CD8-positive, alpha-beta T cell (primary cell): ENCODE measurements at places on chromosomes 3 and 15.

DNA sequence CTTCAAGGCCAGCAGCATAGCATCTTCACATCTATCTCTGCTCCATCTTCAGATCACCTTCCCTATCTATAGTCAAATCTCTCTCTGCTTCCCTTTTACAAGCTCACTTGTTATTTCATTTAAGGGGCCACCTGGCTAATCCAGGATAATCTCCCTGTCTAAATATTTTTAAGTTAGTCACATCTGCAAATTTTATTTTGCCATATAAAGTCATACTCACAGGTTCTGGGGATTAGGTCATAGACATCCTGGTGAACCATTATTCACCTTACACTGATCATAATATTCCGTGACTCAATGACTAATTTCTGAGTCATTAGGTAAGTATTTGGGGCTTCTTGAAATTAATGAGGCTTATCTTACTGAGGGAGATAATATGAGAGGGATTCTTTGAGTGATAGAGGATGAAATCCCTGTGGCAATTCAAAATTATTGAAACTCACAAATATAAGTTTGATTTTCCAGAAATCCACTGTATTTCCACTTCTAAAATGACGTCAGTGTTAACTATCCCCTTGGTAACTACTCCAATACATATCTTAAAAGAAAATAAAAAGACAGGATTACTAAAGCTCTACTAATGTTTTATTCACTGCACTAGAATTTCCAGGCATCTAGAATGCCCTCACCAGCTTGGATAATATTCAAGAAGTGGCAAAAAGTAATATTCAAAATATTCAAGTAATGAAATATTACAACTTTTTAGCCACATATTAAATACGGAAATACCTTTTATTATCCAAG is 93.7 kb upstream of the RBMS3 start:
- no peak for DNase-seq

- DNase-seq, result no peak
These were observed 96.0 kb upstream of the ZNF385D start for GRCh38 chr3:21847005-21847404.

DNA sequence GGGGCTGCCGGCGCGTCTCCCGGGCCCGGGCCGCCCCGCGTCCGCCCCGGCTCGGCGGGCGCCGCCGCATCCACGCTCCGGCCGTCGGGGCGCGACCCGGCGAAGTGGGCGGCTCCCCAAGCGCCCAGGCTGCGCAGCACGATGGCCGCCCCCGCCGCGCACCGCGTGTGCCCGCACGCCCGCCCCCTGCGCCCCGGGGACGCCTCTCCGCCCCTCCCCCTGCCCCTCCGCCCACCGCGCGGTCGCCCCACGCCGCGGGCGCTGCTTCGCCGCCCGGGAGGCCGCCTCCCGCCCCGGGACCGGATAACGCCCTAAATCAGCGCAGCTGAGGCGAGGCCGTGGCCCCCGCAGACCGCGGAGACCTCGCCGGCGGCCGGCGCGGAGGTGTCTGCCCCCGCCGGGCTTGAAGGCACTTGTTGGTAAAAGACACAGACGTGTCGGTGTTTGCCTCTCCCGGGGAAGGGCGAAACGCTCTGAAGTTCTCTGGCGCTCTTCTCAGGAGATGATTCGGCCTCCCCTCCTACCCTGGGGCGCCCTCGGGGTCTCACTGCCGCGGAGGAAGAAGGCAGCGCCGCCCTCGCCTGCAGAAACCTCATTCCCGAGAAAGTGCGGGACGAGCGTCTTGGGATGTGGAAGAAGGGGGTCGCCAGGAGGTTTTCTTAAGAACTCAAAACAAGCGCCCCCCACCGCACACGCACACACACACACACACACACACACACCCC is at the start of gene BNC1:
Gene BNC1 (minus strand): TSS at position 106 of the 725 bp plus-strand sequence. CDS start 36 bp downstream, at position 70.
- DNase-seq, result no peak

GRCh38 chr15:27399241-27399640 is 428.3 kb downstream of the GABRG3 start:
- DNase-seq, result no peak

DNA sequence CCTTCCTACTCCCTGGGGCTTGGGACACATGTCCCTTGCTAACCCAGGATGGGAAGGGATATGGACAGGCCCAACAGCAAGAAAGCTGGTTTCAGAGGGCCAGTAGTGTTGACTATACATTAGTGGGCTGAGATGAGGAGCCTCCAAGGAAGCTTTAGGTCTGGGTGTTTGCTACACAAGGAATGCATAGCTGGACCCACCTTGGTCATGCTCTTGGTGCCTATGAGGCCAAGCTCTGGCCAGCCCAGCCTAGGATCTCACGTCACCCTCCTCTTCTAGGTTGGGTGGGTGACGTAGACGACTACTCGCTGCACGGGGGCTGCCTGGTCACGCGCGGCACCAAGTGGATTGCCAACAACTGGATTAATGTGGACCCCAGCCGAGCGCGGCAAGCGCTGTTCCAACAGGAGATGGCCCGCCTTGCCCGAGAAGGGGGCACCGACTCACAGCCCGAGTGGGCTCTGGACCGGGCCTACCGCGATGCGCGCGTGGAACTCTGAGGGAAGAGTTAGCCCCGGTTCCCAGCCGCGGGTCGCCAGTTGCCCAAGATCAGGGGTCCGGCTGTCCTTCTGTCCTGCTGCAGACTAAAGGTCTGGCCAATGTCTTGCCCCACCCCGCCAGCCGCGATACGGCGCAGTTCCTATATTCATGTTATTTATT is 653 bp upstream of the WDR6 start:
- DNase-seq, result no peak

DNA sequence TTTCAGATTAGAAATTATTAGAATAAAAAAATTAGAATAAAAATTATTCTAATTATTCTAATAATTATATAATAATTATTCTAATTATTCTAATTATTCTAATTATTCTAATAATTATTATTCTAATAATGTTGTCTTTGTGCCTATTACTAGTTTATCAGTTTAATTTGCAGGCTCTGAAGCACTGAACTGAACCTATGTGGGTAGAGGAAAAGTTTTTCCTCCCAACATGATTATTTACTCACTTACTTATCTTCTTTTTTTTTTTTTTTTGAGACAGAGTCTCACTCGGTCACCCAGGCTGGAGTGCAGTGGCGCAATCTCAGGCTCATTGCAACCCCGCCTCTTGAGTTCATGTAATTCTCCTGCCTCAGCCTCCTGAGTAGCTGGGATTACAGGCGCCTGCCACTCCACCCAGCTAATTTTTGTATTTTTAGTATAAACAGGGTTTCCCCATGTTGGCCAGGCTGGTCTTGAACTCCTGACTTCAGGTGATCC is 39.7 kb upstream of the C15orf39 start:
- no peak for DNase-seq

- no peak for DNase-seq
These were observed 27.0 kb downstream of the GRK7 start for GRCh38 chr3:141790171-141790570.

GRCh38 chr3:194640829-194641228 is 7.6 kb upstream of the TMEM44 start:
- DNase-seq, result no peak

GRCh38 chr3:66582721-66583423 is 82.0 kb upstream of the LRIG1 start:
- peak; percentile 48 for DNase-seq

DNA sequence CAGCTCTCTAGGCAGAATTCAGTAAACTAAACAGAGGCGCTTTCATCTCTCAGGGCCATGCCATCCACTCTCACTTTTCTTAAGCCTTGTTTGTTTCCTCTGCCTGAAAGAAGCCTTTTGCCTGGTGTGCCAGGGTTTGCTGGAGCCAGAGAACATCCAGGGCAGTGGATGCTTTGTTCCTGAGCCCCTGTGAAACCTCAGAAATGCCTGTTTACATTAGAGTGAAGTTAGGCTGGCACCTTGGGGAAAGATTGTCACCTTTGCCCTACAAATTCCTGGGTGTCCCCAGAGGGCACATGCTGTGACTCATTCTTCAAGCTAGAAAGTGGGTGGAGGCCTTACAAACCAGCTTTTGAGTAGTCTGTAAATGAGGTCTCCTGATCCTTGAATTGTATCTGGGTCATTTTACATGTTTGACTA is 10.7 kb upstream of the TRAK1 start:
- no peak for DNase-seq

GRCh38 chr3:192494174-192494573 is 233.2 kb downstream of the FGF12 start:
- DNase-seq, result no peak

GRCh38 chr15:69156736-69157381 is 3.6 kb upstream of the GLCE start:
- no peak for DNase-seq

GRCh38 chr15:94602754-94603470 is 371.6 kb downstream of the MCTP2 start:
- no peak for DNase-seq

- no peak for DNase-seq
These were observed 415.3 kb downstream of the CNTN4 start for GRCh38 chr3:2513986-2514385.

DNA sequence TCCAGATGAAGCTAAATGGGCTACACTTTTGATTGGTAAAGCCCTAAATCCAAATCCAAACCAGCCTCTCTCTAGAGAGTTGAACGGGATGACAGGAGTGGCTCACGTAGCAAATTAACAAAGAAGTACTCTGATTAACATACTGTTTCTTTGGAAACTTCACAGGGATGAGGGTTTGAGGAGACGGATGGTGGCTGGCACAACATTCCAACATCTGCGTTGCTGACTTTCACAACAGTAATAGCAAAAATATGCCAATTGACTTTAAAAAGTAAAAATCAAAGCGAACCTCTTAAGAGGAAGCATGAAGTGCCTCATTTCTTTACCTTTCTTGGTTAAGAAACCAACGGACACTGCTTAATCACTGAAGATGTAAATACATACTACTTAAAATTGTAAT is 181.4 kb downstream of the TBL1XR1 start:
- DNase-seq, result no peak

DNA sequence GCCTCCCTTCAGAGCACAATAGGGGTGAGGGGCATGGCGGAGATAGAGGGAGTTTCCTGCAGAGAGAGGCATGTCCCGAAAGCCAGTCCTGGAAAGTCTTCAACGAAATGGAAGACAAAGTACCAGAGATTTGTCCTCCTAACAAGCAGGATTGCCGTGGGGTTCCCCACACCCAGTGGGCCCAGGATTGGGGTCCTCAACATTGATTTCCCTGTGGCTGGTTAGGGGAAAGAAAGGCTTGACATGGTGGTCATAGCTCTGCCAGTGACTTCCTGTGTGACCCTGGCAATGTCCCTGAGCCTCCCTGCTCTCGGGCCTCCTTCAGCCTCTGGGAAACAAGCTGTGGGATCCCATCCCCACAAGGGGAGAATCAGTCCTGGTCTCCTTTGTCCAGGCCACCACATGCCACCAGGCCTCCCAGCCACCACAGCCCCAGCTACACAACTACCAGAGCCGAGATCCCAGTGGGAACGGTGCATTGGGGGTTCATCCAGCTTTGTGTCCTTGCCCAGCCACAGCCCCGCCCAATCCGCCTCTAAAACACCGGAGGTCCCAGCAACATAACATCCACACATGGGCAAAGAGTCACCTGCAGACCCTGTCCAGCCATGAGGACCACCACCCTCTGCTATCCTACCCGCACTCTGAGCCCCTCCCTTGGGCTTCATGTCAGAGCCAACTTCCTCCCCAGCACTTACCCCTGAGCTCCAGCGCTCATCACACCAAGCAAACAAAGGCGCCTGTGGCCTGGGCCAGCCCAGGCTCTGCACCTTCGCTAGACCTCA is 63.0 kb downstream of the ADAMTS17 start:
- no peak for DNase-seq

DNA sequence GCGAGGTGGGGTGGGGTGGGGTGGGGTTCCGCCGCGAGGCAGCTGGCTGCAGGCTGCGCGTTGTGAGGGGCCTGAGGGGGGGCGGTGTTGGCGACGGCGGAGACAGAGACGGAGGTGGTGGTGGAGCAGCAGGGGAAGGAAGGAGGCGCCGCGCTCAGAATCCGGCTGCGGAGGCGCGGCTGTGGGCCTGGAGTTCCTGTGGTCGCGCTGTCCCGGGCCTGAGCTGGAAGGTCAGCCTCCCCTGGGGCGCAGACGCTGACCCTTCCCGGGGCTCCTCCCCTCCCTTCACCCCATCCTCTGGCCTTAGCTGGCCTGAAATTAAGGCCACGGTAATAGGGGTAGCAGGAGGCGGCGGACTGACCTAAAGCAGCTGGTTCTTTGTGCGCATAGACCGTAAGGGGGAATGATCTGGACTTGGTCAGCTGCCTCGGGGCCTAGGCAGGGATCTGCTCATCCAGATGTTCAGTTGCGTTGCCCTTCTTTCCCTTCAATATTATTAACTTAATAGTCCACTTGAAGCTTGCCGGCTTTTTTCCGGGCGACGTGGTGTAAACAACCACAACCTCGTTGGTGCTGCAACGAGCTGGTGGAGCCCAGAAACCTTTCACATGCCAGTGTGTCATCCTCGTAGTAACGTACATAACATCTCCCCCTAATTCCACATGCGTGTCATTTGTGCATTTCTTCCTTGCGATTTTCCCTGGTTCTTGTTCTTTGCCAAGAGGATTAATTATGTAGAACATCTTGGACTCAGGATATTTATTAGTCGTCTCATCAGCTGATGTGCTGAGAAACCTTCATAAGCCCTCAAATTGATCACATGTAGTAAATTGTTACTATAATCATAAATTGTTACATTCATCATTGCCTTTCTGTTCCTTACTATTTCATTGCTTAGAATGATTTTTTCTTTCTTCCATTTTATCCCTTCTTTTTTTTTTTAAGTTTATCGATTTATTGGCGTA is 626 bp downstream of the SEC62 start:
- DNase-seq, result peak; percentile 11

DNA sequence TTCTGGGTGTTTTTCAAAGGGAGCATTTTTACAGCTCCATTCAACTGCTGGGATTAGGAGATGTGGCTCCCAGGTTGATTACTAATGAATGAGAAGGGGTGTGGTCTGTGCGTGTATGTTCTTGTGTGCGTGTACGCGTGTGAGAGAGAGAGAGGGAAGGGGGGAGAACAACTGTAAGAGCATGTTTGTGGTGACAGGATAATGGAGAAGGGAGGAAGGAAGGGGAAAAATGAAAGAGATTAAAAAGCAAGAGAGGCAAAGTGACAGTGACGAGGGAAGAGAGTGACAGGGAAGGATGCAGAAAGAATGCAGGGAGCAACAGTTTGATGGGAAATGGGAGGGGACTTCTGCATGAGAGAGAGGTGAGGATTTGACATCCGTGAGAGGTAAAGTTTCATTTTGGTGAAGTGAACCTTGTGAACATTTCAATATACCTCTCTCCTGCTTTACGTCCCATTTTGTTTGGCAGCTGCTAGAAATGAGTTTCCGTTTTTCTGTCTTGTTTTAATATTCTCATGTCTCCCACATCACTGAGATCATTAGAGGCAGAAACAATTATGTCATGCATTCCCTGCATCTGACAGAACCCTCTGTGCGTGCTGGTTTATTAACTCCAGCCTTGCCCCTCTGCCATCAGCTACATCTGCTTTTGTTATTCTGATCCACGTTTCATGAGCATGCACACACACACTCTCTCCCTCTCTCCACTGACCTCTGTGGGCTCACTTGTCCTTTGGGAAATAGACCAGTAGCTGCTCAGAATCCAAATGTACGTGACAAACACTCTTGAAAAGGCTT is 161.6 kb downstream of the GAP43 start:
- DNase-seq, result no peak

GRCh38 chr3:126525853-126526667 is 2.1 kb downstream of the CHST13 start:
- DNase-seq, result no peak
